ENCODE measurements at places on chromosomes 4 and X.

DNA sequence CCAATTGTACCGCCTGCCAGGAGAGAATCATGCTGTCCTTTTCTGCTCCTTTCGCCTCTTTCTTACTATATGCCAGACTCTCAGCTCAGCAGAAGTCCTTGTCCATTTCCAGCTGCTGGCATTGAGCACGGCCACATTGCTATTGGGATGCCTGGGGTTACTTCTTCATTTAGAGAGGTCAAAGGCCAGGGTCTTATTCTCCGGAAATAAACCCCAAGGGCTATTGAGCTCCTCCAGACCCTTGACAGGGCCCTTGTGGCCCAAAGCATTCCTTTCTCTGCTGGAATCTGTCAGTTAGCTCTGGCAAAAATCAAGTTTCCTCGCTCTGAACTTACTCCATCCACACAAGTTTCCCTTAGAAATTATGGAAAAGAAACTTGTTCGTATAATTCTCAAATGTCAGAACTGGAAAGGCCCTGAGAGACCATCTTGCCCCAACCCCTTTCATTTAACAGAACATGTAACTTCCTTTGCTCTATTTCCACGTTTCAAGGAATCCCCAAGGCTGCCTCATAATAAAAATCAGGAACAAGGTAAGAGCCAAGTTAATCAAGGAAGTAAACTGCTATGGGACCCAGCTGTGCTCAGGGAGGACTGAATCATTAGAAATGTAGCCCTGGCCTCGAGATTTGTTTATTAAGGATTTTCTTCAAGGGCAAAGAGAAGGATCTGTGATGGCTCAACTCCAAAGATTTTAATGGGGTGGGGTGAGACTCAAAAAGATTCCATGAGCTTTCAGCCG lies 11.8 kb downstream of the AKAP4 start:
- DNase-seq = no peak

DNA sequence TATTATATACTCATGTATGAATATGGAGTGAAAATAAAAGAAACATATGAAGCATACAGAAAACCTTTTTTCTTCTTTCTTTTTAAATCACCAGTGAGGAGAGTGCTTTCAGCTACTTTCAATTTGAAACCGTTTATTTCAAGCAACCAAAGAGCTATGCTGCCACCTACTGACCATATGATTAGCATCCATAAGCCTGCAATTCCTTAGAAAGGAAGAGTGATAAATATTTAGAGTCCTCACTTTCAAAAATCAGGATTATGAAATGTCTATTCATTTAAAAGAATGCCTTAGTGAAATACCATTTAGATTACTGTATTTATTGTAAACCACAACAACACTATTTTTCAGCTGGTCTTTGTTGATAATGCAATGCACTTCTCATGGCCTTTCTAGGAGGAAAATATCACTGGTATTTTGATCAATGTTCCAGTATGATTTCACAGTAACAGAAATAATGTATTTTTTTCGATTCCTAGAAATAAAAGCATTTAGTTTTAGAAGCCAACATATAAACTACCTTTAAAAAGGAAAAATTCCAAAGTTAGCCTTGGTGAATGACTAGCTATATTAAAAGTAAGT lies 667.6 kb downstream of the PCDH18 start:
- DNase-seq = no peak

GRCh38 chr4:185914583-185915199 lies 102.7 kb upstream of the SORBS2 start:
- no peak for DNase-seq

DNA sequence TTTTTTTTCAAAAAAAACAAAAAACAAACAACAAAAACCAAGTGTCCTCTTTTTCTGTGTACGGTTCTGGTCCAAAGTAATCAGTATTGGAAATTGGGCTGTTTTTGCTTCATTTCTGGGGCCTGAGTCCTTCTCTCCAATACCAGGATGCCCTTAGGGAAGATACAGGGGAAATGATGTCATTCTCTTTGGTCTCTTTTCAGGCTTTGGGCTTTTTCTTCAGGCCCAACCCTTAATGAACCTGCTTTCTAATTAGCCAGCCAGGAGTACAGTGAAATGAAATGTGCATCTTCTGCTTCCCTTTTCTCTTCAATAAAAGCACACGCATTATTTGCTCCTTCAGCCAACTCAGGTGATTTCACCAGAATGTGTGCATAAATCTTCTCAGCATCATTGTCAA lies 52.6 kb upstream of the RBPJ start:
- no peak for DNase-seq

DNA sequence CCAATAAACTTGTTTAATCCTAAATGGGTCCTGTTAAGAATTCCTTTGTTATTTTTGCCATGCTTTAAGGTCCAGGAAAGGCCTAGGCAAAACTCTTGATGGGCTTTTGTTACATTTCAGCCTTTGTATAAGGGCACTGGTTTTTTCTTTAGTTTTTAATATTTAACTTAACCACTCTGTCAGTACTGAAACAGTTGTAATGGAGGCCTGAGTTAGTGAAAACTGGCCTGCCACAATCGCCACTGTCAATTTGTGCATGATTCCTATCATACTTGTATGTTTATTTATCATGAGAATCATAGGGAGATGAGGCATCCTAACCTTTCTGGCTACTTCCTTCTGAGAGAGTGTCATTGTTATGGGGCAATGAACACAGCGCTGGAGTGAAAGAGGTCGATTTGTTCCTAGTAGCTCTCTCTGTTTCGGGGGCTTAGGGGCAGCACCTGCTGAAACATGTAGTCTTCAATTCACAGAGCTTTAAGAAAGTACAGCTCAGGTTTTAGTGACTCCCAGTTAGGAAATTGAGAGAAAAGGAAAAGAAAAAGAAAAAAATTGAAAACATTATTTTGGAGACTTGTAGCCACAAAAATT lies 393.8 kb upstream of the FSTL5 start:
- no peak for DNase-seq

DNA sequence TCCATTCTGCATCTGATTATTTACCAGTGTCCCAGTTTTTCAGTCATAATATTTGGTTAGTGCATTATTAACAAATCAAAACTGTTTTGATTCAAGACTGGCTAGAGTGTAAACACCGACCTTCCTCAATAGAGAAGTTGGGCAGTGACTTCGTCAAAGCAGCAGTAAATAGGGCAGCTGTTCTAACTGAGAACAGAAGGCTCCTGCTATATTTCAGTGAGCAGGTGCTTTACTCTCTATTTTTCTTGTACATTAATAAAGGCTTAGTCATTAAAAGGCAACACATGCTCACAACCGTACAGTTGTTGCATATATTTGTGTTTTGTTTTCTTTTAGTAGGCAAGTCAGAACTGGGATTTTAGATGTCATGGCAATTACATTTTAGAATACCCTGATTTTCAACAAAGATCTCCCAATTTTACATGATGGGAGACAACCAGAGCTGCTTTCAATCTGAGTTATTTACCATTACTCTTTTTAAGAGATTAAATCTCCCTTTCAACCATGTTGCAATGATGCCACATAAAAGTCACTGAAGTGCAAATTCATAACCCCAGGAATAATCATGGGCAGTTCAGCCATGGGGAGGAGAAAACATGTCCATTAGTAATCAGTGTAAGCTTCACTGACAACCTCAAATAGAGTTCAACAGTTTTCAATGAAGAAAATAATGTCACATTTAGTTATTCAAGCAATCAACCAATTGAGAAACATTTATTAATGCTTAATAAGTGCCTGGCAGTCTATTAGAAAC lies 233.3 kb downstream of the NDST4 start:
- DNase-seq = no peak

DNA sequence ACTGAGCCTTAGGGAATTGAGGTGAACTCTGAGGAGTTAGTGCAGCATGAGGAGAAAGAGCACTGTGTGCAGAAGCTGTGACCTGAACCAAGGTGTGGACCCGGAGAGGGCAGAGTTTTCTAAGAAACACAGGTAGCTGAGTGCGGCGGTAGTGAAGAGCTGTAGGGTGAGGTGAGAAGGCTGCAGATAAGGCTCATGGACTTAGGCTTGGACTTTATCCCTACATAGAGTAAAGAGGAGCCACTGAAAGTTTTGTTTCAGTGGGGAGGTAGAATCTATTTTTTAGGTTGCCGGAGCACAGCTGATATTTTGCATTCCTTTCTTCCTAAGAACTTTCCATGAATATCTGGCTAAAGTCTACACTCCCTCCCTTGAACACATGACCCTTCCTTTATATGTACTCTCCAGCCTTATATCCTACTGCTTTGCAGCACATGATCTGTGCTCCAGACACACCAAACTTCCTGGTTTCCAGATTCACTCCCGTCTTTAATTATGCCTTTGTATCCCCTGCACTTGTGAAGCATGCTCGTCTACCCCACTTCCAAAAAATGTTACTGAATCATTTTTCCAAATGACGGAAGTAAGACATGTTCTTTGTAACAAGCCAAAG lies 10.6 kb upstream of the PGRMC2 start:
- no peak for DNase-seq

DNA sequence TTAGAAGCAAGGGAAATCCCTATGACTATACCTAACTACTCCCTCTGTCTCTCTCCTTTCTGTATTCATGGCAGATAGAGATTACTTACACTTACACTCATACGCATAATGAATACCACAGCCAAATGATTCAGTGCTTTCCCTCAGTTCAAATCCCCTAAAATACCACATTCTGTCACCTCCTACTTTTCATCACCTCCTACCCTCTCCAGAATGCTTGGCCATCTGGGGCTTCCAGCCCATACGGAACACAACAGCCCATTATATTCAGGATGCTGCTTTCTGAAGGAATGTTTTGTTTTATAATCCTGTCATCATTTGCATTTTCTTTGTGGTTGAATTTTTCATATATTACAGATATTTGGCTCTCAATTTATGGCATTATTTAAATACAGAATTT lies 361.6 kb downstream of the GRIA2 start:
- no peak for DNase-seq

DNA sequence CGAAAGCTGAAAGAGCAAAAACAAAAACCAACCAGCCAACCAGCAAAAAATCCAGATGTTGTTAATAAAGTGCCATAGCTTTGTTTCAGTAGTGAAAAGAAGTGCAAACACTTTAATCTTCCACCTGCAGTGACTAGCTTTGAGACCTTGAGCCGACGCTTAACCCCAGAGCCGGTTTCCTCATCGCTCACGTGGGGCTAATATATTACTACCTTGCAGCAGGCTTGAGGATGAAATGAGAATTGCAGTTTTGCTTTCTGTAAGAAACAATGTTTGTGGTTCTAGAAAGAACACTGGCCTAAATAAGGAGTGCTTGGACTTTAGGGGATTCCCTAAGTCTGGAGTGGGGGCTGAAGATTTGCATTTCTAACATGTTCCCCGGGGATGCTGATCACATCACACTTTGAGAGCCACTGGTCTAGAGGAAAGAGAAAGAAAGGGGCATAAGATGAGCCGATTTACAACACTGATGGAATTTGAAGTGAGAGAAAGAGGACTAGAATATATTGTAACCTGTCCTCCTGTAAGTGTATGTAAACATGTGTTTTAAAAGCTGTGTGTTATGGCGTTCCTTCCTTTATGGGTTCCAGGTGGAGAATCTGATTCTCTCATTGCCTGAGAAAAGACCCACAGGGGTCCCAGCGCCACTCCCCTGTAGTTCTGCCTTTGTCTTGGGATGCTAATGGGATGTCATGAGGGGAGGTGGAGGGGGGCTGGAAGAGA lies 1.4 kb downstream of the FGF2 start:
- peak; percentile 36 for DNase-seq

GRCh38 chr4:167025670-167026069 lies 208.6 kb downstream of the SPOCK3 start:
- DNase-seq = no peak

Measured in breast epithelium (tissue), 4 donors.